Sciatic nerve (tissue), 2 donors: ENCODE measurements at places on chromosomes 7 and 10.

DNA sequence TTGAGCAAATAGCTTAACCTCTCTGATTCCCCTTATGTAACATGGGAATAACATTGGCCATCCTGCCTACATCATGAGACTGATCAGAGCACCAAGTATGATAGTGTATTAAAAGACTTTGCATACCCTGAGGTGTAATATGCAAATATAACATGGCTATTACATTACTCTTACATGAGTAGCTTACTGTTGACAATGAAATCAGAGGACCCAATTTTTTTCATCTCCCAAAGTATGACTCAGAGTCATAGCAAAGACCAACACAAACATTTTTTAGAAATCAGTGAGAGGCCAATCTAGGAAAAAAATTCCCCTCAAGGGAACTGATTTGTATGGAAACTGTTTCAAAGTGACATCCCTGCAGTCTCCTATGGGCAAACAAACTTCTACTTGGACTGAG, 47.0 kb upstream of the TMEM140 start:
- DNase-seq: no peak

DNA sequence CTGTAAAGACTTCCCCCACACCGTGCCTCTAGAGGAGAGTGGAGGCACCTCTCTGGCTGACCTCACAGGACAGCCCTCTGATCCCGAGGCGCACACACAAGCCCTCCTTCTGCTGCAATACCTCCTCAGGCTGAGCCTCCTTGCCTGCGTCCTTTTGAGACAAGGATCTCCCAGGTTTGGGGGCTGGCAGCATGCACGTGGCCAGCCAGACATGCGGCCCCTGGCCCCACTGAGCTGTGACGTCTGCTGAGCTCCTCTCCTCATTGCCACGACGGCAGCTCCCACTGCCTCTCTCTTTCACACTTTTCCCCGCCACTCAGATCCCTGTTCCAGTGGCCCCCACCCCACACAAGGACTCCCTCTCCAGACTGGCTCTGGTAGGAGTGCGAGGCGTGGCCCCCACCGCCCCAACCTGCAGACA, 12.2 kb upstream of the DNAAF5 start:
- DNase-seq: peak; percentile 38

DNA sequence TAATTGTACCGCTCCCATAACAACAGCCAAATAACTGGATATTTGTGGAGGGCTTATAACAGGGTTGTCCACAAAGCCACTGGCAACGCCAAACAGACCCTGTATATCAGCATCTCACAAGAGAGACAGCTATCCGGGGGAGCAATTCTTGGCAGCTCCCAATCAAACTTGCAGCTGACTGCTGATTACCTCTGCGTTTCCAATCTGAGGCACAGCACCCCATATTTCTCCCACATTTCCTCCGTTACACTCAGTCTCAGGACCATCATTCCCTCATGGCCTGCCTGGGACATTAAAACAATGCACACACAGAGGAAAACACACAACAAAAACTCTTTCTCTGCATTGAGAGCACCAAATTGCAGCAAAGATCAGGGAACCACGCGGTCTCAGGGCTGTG, 67.8 kb upstream of the SDK1 start:
- DNase-seq: no peak

GRCh38 chr10:3981300-3981699, 196.3 kb upstream of the KLF6 start:
- no peak for DNase-seq

DNA sequence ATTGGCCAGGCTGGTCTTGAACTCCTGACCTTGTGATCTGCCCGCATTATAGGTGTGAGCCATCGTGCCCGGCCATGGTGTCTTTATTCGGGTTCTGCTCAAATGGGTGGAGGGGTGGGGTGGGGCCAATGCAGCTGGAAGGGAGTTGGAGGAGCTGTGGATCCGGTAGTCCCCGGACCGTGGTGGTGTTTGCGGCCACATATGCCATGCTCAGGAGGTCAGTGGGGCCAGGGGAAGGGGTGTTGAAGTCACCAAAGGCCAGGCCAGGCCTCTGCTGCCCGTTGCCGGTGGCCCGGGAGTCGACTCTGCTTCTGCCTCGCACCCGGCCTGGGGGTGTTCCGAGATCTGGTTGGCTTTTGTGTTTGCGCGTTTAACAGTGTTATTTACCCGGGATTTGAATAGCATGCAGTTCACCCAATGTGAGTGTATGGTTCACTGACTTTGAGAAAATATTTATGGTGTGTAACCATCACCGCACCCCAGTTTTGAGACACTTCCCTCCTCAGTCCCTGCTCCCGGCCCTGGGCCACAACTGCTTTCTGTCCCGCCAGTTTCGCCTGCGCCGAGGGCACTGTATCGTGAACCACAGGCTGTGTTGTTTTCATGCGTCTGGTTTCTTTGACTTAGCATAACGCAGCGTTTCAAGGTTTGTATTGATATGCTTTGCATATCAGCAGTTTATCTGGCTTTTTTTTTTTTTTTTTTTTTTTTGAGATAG, 10.7 kb downstream of the INPP5A start:
- peak; percentile 55 for DNase-seq

DNA sequence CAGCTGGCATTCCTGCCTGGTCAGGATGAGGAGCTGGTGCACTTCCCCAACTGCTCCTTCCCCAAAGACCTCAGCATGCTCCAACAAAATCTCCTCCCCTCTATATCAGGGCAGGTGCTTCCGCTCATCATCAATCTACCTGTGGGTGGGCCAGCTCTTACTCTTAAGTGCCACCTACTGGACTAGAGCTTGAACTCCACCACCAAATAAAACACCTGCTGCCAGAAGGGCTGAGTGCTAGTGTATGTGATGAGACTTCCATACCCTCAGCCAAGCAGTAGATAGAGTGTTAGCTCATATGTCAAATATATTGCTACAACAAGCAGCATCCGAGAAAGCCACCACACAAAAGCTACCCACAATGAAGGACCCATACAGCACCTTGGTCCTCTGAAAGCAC, 264.3 kb downstream of the RNLS start:
- DNase-seq: no peak

GRCh38 chr10:112140110-112140970, 43.2 kb downstream of the GPAM start:
- DNase-seq: peak; percentile 78

DNA sequence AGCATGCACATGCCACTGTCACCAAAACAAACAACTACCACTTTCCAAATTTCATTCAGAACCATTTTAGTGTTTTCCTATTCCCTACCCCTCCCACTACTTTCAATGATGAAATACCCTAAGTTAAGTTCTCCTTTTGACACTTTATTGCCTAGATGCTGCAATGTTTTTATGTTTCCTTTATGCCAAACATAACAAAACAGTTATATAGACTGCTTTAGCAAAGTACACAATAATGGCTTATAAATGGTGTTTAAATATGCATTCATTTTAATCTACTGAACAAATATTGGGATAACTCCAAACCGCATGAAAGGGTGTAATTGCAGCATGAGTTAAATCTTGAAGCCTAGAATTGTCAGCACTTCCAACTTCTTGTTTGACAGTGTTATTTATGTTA, 69.2 kb downstream of the PHYHIPL start:
- DNase-seq: no peak

GRCh38 chr7:27872356-27873275, 132.7 kb downstream of the TAX1BP1 start:
- DNase-seq: no peak
